Endothelial cell (in vitro differentiated cells): ENCODE measurements at places on chromosomes 5 and 9.

DNA sequence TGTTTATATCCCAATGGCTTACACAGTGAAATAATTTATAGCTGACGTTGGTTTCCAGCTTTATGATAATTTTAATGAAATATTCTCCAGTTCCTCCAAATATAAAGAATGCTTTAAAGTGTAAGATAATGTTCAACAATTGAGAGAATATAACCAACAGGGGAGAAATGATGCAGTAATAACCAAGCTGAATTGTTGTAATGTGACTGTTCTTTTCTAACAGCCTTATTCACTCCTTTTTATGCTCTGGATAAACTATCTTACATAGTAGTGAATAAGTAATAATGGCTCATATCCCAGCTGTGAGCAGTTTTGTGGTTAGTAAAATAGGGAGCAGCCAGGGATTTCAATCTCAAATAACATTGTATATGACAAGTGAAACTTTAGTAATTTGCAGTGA lies 2348.7 kb upstream of the ACO1 start:
- DNase-seq = no peak

GRCh38 chr5:128538000-128538249 lies at the start of gene FBN2:
FBN2 (minus strand) TSS chr5:128538245; CDS start chr5:128537603, 642 bp downstream.
- DNase-seq = no peak

- no peak for DNase-seq
These were observed 4.1 kb downstream of the PRUNE2 start for GRCh38 chr9:76901801-76902200.

DNA sequence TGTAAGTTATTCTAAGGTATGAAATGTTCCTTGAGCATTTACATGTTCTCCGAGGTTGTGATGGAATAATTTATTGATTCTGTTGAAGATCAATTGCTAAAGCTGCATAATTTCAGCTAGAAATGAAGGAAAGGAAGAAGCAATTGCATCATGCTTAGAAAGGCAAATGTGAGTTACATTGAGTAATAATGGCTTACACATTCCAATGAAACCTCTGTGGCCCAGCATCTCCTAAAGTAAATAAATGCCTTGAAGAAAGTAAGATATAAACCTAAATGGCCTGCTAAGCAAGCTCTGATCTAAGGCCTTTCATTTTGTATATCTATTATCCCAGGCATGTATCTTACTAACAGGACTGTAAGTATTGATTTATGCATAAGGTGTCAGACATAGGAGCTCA lies 677.3 kb upstream of the RGMB start:
- no peak for DNase-seq

- no peak for DNase-seq
These were observed 399.6 kb upstream of the TUSC1 start for GRCh38 chr9:26077860-26078259.

- DNase-seq = no peak
These were observed 59.2 kb downstream of the ADAMTS12 start for GRCh38 chr5:33832404-33833236.

DNA sequence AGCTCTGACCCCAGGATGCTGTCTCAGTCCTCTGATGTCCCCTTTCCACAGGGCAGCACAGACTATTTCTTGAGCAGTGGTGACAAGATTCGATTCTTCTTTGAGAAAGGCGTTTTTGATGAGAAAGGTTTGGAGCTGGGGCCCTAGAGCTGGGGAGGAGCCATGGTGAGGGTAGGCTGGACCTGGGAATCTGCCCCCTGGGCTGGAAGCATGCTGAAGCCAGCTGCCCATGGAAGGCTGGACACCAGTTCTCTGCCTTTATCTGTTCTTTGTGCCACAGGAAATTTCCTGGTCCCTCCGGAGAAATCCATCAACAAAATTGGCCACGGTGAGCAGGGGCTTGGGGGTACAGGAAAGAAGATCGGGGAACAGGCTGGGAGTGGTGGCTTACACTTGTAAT lies 12.9 kb downstream of the PHYHD1 start:
- no peak for DNase-seq

GRCh38 chr5:150540615-150541396 lies 32.9 kb downstream of the NDST1 start:
- DNase-seq = no peak

GRCh38 chr5:135193213-135194125 lies 159.4 kb upstream of the PITX1 start:
- DNase-seq = no peak

DNA sequence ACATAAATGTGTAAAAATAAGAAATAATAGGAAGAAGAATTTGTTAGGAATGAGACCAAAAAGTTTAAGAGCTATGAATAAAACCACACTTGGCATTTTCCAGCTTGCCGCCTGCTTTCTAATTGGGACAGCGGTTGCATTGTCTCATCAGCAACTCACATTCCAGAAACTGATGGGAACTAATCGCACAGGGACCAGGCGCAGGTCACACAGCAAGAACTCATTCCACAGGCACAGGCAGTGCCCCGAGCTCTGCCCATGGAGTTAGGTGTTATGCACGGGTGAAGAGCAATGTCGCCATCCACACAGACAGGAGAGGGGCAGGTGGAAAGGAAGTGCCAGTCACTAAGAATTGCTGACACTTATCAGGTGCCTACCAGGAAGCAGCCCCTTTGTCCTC lies 279.9 kb downstream of the NSG2 start:
- DNase-seq = no peak

DNA sequence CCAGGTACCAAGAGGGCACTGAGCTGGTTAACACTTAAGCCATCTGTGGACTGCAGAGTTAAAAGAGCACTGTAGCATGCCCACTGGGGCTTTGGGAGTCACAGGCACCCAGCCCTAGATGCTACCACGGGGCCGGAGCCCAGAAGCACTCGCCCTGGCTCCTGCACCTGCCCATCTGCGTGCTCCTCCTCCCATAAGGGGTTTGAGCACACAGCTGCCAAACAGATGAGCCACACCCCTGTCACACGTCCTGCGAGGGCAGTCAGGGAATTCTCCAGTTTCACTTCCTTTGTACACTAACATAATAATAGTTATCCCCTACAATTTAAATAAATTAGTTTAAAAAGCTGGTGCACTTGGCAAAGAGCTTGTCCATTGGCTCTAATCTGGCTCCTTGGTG lies 4.5 kb upstream of the PCA3 start:
- DNase-seq = no peak

DNA sequence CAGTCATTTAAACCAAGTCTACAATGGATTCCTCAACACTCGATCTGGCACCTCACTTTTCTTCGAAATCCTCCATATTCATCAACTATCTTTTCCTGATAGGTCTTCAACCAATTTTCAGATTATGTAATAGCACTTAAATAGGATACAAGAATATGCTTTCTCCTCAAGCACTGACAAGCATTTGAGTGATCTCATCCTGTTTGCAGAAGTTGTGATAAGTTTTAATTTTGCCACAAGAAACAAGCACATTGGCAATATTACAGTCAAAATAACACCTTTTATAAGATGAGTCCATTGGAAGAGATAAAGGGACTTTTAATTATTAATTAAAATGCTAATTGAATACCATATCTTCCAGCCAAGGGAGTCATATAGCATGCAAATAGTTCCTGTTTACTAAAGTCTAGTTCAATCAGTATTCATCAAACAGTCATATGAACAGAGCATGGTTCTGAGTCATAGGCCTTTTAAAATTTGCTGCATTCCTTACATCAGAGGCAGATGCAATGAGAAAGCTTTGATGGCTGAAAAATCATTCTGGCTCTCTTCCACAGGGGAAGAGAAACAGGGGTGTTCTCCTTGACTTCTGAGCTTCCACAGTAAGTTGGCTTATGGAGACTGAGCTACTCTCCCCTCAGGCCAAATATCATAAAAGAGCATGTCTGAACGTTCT lies 32.7 kb upstream of the ZCCHC9 start:
- no peak for DNase-seq

DNA sequence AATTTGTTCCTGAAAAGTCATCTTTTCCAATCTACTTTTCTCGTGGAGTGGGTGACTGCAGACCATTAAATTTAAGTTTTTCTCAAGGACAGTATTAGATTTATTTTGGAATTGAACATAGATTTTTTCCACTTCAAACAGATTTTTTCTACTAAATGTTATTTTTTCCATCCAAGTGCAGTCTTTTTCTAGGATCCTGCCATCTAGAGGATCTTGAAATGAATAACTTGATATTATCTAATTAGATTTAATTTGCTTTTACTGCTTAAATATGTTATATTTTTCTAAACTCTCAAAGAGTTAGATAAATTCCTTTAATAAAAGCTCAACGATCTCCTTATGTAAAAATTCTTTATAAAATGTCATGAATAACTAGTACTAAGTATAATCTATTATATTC lies 136.9 kb upstream of the PRR16 start:
- no peak for DNase-seq

GRCh38 chr5:173720953-173721600 lies 104.6 kb upstream of the BOD1 start:
- DNase-seq = no peak
